ENCODE measurements at places on chromosomes 7 and 10.

- H3K4me3 ChIP-seq: no peak overlapping the region
- peaks cover 17% of the 10 kb centered on the region for H3K36me3 ChIP-seq
- no peak for DNase-seq
- no peak overlapping the region for H3K27ac ChIP-seq
- H3K4me1 ChIP-seq: no peaks in the 10 kb centered on the region
- no peaks in the 10 kb centered on the region for H3K27me3 ChIP-seq
Measured at GRCh38 chr10:110901954-110902819, 16.8 kb downstream of the BBIP1 start.

DNA sequence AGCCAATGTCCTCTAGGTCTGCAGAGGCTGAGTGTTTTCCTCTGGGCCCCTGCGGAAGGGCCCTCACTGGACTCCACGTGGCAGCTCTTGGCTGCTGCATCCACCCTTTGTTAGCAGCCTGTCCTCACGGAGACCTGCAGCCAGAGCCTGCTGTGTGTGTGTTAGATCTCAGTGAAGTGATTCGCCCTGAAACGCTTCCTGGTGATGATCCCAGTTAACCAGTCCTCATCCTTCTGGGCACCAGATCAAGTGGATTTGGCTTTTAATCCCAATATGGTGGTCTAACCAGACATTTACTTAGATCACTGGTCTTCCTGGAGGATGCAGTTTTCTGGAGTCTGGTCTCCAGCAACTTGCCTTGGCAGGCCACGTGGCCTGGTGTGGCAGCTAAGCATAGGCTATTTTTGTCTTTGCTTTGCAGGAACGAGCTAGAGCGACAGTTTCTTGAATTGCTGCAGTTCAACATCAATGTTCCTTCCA, 39.5 kb upstream of the GJD4 start:
- H3K36me3 ChIP-seq: peaks cover 11% of the 10 kb centered on the region
- H3K4me3 ChIP-seq: no peak overlapping the region
- no peaks in the 10 kb centered on the region for H3K4me1 ChIP-seq
- H3K27ac ChIP-seq: no peak overlapping the region

DNA sequence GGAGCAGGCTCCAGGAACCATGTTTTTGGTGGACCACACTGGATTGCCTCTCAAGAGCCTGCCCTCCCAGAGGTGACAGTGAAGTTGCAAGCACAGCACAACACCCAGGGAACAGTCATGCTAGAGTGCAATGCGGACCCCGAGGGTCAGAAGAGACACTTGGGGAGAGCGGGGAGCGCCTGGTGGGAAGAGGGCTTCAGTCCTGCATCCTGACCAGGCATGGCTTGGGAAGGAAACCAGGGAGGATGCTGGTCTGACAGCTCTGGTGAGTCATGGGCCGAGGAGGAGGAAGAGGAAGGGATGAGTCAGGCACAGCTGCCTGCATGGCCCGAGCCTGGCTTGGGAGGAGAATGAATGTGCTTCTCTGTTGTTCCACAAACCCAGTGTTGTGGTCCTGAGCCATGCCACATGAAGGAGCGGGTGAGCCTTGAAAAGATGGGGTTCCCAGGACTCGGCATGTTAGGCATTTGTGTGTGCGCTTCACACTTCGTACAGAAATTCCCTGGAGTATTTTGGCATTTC, 29.5 kb upstream of the ANKRD2 start:
- H3K4me3 ChIP-seq: no peak overlapping the region
- H3K27ac ChIP-seq: peak overlapping the region; percentile 13
- DNase-seq: peak; percentile 71
- no peaks in the 10 kb centered on the region for H3K4me1 ChIP-seq
- H3K27me3 ChIP-seq: no peaks in the 10 kb centered on the region

DNA sequence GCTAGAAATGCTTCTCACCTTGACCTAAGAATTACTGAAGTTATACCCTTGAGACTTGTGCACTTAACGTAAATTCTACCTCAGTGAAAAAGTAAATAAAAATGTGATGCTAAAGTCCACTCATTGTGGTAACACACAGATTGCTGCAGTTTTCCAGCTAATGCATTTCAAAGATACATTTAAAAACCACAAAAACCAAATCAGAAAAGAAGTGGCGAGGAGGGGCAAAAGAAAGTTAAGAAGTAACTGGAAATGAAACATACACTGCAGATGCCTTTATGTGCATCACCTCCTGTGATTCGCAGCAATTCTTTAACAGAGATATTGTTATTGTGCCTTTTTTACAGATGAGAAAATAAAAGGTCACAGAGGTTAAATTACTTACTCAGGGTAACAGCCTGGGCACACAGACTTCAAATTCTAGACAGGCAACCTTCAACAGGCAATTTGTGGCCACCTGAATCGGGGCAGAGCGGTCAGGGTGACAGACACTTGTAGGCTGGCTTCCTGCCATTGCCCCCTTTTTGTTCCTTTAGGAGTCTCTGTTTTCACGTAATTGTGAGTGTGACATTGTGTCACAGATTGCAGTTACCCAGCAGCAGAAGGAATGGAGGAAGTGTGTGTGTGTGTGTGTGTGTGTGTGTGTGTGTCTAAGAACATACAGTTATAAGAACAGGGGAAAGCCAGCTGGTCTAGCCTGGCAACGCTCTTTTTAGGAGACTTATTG, 1.9 kb downstream of the WIPF3 start:
- no peaks in the 10 kb centered on the region for H3K27me3 ChIP-seq
- H3K27ac ChIP-seq: no peak overlapping the region
- peaks cover 18% of the 10 kb centered on the region for H3K4me1 ChIP-seq

- H3K27me3 ChIP-seq: no peaks in the 10 kb centered on the region
- no peak for DNase-seq
- H3K4me3 ChIP-seq: no peak overlapping the region
- H3K4me1 ChIP-seq: no peaks in the 10 kb centered on the region
- no peak overlapping the region for H3K27ac ChIP-seq
- no peaks in the 10 kb centered on the region for H3K36me3 ChIP-seq
Measured at GRCh38 chr7:81408728-81409127, 361.1 kb downstream of the HGF start.

GRCh38 chr7:26842897-26843296, 21.5 kb downstream of the SKAP2 start:
- H3K4me3 ChIP-seq: no peak overlapping the region
- no peak for DNase-seq
- no peaks in the 10 kb centered on the region for H3K4me1 ChIP-seq
- no peaks in the 10 kb centered on the region for H3K27me3 ChIP-seq

Data from right lobe of liver (tissue), 6 donors.